MG63 (cell line): ENCODE measurements at places on chromosomes 6 and 20. TPM values are rescaled to one million over a fixed set of nuclear protein-coding genes. Genes with fewer than 3 reads are reported as not detected.

ENPP4 gene
- 2.6 and 3.6 TPM in 2 replicates for total RNA-seq

GHRH gene
- not detected in 2 replicates for total RNA-seq

SLA2 gene
- not detected in 2 replicates for total RNA-seq

PTCRA gene
- not detected in 2 replicates for total RNA-seq

COX4I2 gene
- total RNA-seq = not detected in 2 replicates

GPX5 gene
- total RNA-seq = not detected in 2 replicates

GRM1 gene
- total RNA-seq = 0.05 and 0.20 TPM in 2 replicates

CRISP3 gene
- not detected in 2 replicates for total RNA-seq

OR2J1 gene
- not detected in 2 replicates for total RNA-seq

ALDH8A1 gene
- 0.10 TPM in 1 of 2 replicates, not detected in the other for total RNA-seq

LTB gene
- not detected in 2 replicates for total RNA-seq

ZNF292 gene
- 4.0 and 19.9 TPM in 2 replicates for total RNA-seq

DEFB124 gene
- total RNA-seq = not detected in 2 replicates

OLIG3 gene
- not detected in 2 replicates for total RNA-seq

HUS1B gene
- 0.22 TPM in 1 of 2 replicates, not detected in the other for total RNA-seq

HAO1 gene
- not detected in 2 replicates for total RNA-seq

SLC26A8 gene
- not detected in 2 replicates for total RNA-seq

SLC17A2 gene
- not detected in 2 replicates for total RNA-seq

RAMACL gene
- total RNA-seq = 0.13 TPM in 1 of 2 replicates, not detected in the other

FOXA2 gene
- 0.35 and 2.5 TPM in 2 replicates for total RNA-seq

CFB gene
- 2.2 and 6.9 TPM in 2 replicates for total RNA-seq

RBL1 gene
- total RNA-seq = 11.1 and 18.3 TPM in 2 replicates

NHSL1 gene
- 1.3 and 8.7 TPM in 2 replicates for total RNA-seq

PNLDC1 gene
- not detected in 2 replicates for total RNA-seq

VNN1 gene
- total RNA-seq = 1.1 TPM in 1 of 2 replicates, not detected in the other

LINC00237 gene
- not detected in 2 replicates for total RNA-seq
